ENCODE measurements at places on chromosomes 12 and 14.
A peak's percentile ranks its signal among the peaks of the same experiment; 100 is the strongest.

DNA sequence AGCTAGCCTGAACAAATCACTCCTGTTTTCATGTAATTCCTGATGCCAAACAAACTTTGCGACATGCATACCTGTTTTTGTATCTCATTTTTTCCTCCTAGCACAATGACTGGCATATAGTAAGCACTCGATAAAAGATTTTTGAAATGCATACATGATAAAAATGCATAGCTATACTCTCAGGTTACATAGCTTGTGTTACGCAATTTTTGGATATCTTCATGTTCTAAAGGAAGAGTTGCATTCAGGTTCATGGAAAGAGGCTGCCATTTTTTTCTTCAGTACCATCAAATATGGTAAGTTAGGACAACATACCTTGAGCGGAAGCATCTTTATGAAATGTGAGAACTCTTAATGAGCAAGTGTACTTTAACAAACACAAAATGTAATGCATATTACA is 284.8 kb upstream of the DIO2 start:
- no peak for DNase-seq

DNA sequence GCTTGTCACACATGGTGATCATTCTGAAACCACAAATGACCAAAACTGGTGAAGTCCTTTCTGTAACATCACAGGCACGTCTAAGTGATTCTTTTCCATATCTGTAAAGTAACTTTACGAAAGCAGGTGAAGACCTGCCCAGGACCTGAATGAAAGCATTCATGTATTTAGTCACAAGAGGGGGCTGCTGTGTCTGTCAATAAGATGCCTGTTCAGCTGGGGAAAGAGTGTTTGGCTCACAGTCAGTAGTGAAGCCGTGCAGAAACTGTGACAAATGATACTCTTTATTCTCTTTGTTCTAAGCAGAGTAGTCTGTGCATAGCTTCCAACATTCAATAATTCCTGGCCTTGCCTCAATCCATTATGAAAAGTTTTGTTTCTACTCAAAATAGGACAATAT is 373.5 kb upstream of the OR4E1 start:
- no peak for DNase-seq

- no peak for DNase-seq
Observed at GRCh38 chr14:105536691-105537579, 10.6 kb downstream of the TMEM121 start.

GRCh38 chr14:58797010-58797429 is 159.3 kb downstream of the DACT1 start:
- no peak for DNase-seq

GRCh38 chr14:66360366-66360926 is 125.7 kb upstream of the CCDC196 start:
- DNase-seq, result no peak

DNA sequence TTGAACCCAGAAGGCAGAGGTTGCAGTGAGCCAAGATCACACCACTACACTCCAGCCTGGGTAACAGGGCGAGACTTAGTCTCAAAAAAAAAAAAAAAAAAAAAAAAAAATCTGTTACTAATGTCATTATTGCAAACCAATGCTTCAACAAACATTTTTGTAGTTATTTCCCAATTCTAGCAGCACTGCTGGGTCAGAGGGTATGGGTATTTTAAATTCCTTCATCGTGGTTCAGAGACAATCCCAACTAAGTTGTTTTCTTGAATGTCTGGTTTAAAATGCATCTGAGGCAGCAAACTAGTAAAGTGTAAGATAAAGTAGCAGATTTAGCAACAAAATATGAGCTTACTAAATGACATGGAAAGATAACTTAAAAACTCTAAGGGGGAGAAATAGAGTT is 65.6 kb downstream of the FERMT2 start:
- DNase-seq, result no peak

DNA sequence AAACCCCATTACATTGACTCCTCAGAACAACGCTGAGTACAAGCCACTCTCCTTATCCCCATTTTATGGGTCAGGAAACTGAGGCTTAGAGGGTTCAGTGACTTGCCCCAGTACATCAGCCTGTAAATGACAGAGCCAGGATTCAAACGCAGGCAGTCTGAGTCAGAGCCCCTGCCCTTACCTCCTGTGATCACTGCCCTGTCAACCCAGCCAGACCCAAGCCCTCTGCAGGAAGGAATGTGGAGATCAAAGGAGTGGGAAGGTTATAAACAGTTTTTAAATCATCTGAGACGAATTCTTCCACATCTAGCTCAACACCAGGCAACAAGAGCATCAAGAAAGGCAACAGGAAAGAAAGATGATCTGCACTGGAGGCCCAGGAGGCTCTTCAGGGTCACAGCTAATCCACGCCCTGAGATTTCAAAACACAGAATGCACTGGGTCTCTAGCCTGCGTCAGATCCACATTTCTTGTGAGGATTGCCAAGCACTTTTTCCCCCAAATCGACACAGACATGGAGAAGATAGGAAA is 38.5 kb downstream of the SPTB start:
- DNase-seq, result peak; percentile 37

- DNase-seq, result no peak
Observed at GRCh38 chr12:108744021-108744897, 12.9 kb upstream of the CORO1C start.

GRCh38 chr14:69775012-69775411 is 8.1 kb downstream of the SRSF5 start:
- no peak for DNase-seq

DNA sequence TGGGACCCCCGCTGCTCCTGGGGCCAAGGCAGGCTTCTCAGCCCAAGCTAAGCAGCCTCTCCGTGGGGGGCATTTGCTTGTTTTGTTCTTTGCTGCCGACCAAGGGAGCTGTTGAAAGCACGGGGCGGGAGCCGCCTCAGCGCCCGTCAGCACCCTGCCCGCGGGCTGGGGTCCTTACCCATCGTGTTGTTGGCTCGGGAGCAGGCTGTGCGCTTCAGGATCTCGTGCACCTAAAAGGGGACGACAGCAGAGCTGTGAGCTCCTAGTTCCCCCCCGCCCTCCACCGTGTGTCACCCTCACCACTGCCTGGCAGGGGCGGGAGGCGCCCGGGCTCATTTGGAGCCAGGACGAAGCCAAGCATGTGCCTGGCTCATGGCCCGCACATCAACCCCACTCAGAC is 117.5 kb downstream of the ANO2 start:
- no peak for DNase-seq

- DNase-seq, result no peak
Observed at GRCh38 chr14:81285245-81285644, 64.5 kb upstream of the GTF2A1 start.

DNA sequence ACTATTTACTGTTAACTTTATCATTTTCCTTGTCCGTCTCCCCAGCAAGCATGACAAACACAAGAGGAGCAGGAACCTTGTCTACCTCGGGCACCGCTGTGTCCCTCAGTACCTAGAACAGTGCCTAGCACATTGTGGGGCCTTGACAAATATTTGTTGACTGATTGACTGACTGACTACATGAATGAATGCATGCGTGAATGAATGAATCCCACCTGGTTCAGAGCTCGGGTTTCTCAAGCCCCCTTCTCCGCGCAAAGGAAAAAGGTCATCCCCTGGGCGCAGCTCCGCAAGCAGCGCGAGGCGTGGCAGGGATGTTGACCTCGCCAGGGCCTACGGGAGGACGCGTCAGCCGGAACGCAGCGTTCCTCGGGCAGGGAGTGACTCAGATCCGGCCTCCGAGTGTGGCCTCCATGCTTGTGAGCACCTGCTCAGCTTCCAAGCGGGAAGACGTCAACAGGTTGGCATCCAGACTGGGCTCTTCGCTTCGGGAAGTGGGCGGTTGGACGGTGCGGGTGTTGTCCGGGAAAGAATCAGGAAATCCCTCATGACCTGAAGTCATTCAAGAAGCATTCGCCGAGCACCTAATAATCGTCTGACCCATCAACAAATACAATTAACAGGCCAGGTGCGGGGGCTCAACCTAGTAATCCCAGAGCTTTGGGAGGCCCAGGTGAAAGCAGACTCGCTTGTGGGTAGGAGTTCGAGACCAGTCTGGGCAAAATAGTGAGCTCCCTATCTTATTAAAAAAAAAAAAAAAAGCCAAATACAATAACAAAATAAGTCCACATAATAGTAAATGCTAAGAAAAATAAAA is 13.9 kb upstream of the UBC start:
- peak; percentile 95 for DNase-seq

DNA sequence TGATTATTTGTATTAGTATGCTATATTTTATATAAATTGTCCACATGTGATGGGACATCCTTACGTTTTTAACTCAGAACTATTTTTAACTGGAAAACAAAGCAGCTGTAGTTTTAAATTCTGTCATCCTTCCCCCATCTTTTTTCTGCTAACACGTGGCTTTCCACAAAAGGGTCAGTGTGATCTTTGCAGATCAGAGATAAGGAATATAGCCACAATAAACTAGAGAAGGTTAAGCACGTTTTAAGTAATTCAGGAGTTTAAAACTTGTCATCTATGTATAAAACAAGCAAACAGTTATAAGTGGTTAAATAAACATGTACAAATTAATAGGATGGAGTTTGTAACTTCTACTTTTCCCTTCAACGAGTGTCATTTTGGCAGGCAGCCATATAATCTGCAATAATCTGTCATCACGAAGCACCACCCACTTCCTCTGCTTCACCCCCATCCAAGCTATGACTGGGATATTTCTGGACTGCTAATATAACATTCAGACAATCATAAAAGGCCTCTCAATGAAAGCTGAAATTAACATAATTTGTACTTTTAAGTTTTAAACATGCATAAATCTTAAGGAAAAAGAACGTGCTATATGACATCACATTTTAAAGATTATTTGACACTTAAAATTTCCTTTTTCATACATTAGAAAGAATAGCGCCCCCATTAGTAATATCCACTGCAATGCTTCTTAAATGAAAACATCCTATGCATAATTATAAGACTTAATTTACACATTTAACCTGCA is 15.3 kb downstream of the TAOK3 start:
- no peak for DNase-seq

DNA sequence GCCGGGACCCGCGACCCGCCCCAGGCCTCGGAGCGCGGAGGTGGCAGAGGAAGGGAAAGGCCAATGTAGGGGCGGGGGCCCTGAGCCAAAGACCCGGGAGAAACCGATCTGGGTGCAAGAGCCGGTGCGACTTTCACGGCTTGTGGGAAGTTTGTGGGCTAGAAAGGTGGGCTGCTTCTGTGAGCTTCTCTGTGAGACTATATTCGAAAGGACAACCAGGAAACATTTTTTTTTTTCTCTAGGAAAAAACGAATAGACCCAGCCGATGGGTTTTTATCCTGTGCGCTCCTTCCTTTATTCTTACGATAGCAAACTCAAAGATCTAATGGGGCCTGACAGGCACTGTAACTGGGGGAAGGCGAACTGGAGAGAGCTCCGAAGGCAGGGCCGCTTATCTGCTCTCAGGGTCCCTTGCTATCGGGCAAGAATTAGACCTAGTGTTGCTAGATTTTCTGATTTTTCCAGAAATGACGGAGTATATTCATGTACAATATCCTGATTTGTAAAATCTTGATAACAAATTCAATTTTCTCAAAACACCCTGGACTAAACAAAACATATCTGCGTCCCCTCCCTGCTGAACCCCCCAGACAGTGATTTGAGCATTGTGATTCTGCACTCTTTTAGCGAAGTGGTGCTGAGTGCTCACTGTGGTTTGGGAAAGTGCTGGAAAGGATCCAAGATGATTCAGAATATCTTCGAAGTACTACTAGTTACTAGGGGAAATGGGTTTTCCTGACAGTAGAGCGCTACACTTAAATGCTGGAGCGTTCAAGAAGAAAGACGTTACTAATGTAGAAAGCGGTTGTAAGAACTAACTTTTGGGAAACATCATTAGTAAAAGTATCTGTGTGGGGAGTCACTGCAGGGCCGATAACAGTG is 563 bp upstream of the STXBP6 start:
- peak; percentile 37 for DNase-seq

DNA sequence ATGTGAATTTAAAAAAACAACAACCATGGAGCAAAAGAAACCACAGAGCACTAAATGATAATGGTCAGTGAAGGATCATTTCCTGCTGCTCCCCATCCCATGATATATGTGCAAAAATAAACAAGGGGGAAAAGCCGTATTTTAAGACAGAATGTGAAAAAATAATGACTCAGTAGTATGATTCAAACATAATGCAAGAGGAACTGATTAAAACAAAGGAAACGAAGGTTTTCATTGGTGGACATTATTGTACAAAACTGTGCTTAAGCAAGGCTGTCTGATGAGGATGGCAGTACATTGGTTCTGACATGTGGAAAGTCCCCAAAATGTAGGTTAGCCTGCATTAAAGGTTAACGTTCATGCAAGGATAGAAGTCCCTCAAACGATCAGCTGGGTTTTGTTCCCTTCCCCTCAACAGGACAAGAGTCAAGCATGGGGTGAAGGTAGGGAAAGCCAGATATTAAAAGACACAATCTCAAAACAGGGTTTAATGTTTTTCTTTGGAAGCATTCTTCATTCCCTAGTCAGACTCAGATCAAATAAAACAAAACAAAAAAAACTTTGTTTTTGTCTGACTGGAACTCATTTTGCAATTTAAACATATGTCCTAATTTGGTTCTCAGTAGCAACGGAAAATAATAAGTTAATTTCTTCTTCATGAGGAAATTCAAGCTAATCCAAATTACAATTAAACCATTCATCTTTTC is 26.3 kb upstream of the PTGDR start:
- peak; percentile 82 for DNase-seq
